ENCODE measurements at places on chromosomes 12 and 14.

DNA sequence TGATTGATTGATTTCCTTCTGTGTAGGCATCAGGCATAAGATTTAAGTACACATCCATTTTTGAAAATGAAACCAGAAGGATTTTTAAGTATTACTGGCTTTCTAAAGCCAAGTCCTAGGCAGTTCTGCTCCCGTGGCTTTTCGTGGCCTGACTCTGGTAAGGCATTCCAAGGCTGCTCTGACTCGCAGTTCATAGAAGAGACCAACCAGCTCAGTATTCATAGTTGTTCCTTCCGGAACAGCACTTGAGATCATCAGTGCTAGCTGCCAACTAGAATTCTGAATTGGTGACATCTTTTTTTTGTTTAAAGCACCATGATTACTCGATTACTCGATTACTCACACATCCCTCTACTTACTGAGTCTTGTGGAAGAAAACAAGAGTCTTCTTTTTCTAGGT, 25.9 kb downstream of the SUDS3 start:
- no peak for DNase-seq

- no peak for DNase-seq
Measured at GRCh38 chr14:32607399-32607798, 278.3 kb downstream of the AKAP6 start.

- DNase-seq: no peak
Measured at GRCh38 chr12:132946246-132946820, 9.8 kb downstream of the ZNF605 start.

- DNase-seq: no peak
Measured at GRCh38 chr14:50545618-50546017, 13.2 kb upstream of the MAP4K5 start.

DNA sequence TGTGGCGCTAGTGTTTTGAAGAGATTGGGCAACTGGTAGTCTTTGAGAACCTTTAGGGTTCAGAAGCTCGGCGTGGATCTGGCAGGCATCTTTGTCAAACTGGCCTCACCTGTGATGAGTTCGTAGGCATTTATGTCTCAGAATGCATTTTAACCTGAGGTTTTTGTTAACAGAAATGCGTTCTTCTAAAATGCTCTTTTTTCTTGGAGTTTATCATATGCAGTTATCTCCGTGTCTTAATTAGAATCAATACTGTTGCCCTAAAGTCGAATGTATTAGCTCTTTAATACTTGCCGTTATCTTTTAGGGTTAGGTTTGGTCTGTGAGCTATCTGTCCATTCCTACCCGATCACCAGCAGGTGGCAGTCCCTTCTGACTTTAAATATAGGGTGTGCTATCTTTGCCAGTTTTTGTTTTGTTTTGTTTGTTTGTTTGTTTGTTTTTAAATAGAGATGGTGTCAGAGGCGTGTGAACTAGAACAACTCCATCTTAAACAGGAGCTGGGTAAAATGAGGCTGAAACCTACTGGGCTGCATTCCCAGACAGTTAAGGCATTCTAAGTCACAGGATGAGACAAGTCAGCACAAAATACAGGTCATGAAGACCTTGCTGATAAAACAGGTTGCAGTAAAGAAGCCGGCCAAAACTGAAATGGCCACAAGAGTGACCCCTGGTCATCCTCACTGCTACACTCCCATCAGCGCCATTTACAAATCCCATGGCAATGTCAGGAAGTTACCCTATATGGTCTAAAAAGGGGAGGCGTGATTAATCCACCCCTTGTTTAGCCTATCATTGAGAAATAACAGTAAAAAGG, 1.4 kb downstream of the ATF1 start:
- DNase-seq: peak; percentile 73

Measured in B cell (primary cell).